Liver (tissue), 10 donors: ENCODE measurements at places on chromosomes 7 and 10.

DNA sequence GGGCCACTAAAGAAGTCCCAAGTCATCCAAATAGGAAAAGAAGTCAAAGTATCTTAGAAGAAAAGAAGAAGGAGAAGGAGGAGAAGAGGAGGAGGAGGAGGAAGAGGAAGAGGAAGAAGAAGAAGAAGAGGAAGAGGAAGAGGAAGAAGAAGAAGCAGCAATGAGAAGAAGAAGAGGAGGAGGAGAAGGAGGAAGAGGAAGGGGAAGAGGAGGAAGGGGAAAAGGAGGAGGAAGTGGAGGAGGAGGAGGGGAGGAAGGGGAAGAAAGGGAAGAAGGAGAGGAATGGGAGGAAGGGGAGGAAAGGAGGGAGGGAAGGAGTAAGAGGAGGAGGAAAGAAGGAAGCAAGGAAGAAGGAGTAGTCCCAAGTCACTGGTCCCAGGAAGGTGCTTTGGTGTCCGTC, 21.7 kb upstream of the RADIL start:
- DNase-seq = no peak

GRCh38 chr7:138934367-138934766, 46.8 kb downstream of the KIAA1549 start:
- DNase-seq = no peak

DNA sequence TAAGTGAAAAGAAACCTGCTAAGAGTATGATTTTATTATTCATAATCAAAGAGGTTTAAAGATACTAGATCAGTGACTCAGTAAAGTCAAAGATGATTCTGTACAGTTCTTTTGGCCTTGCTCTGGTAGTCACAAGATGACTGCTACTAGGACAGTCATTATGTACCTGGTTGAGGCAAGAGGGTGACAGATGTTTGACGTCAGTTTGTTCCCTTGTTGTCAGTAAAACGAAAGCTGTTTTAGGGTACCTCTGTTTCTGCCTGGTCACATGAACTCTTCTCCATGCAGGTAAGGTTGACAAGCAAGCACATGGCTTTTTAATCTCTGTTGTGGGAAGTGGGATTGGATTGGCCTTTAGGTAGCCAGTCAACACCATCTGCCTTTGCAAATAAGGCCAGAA, 308.0 kb downstream of the EXOC4 start:
- DNase-seq = no peak

DNA sequence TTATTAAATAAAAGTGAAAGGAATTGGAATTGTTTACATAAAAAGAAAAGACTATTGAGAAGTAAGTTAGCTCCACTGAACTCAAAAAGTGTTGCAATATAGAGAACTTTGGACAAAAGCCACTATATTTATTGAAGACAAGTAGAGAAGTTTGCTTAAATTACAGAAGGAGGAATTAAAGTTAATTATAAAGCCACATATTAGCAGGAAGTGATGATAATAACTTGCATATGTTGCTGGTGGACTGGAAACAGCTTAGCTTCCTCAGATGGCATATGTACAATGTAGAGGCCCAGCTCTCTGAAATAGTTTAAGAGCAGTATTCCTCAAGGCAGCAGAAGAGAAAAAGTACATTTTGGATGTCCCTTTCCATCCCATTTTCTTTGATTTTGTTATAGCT, 400.7 kb downstream of the GATA3 start:
- no peak for DNase-seq

DNA sequence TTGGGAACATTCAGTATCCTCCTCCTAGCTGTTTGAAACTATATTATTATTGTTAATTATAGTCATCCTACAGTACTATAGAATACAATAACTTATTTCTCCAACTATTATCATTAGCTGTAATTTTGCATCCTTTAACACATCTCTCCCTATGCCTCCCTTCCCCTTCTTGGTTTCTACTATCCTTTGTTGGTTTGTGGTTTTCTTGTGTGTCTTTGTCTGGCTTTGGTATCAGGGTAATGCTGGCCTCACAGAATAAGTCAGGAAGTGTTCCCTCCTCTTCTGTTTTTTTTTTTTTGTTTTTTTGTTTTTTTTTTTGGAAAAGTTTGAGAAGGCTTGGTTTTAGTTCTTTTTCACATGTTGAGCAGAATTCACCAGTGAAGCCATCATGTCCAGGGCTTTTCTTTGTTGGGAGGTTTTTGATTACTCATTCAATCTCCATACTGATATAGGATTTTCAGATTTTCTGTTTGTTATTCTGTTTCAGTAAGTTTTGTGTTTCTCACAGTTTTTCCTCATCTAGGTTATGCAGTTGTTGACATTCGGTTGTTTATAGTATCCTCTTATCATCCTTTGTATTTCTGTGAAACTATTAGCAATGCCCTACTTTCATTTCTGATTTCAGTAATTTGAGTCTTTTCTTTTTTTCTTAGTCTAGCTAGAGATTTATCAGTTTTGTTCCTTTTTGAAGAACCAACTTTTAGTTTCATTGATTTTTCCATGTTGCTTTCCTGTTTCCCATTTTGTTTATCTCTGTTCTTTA, 21.6 kb downstream of the C1GALT1 start:
- DNase-seq = no peak
